ENCODE measurements at places on chromosomes 7 and 10. TPM values are rescaled to one million over a fixed set of nuclear protein-coding genes. Genes with fewer than 3 reads are reported as not detected.

LOXL4 gene
- polyA plus RNA-seq, result 0.03 TPM

DNA sequence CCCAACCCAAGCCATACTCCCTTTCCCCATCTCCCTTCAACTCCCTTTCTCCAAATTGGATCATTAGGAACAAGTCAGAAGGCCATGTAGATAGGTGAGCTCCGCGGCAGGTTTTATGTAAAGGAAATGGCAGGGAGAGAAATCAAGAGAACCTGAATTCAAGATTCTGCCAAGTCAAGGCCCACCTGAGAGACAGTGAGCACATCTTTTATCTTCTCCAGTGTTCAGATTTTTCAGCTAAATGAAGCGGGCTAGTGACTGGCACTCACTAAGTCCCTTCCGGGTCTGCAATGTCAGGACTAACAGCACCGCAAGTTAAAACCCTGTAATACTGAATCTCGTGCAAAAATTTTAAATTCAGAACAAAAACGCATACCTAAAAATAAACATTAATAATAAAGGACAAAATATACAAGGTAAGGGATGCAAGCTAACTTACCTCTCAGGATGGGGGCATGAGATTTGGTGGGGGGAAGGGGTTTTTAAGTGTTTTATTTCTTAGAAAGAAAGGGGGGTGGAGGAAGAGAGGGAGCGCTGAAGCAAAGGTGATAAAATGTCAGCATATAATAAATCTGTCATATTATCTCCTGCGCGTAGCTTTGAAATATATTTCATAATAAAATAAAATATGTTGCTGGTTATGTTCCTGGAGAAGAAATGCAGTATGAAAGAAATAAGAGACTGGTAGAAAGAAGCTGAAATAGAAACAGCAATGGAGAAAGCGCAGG is 17.6 kb downstream of the TCAF1 start:
- no peak for DNase-seq

HHEX gene
- polyA plus RNA-seq, result not detected

- no peak for DNase-seq
Measured at GRCh38 chr7:39987641-39988347, 37.7 kb downstream of the CDK13 start.

SOSTDC1 gene
- 0.03 TPM for polyA plus RNA-seq
